ENCODE measurements at places on chromosomes 16 and 17.

DNA sequence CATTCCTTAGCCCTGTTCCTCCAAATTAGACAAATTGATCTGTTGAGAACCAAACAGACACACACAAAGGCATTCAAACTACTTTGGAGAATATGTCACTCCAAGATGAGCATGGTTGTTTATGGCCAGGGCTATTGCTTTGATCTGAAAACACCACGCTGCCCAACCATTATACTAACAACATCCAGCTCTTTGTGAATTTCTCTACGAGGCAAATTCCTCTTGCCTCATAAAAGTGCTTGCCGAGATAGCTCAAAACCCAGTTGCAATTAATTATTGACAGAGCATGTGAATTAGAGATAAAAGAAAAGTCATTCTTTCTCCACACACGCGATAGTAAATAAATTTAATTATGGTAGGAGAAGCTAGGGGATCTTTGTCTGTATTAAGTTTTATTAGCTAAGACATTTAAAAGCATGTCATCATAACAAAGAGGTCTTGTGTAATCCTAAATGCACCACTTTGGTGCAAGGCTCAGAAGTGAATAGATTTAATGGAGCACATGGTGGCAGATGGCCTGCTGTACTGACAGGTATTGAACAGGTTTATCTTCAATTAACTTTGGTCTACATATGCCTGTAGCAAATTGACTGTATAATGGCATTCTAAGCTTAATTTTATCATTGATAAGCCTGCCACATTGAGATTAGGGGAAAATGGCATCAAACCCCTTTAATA is 441.8 kb downstream of the HS3ST4 start:
- no peak for DNase-seq

GRCh38 chr16:23379707-23380106 is 73.3 kb downstream of the COG7 start:
- no peak for DNase-seq

DNA sequence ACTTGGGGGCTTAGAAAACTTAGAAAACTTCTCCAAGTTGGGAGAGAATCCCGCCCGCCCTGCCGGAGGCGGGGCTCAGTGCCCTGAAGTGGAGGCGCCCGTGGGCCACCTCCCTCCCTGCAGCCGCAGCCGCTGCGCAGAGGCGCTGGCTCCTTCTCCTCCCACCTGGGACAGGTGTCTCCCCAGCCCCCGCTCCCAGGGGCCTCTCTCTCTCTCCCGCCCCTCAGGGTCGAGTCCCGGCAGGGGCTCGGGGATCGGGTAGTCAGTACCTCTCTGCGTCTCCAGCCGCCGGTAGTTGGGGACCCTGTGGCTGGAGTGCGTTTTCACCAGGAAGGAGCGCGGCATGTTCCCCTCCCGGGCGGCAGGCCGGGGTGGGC is 257 bp downstream of the SNAI3 start:
- no peak for DNase-seq

DNA sequence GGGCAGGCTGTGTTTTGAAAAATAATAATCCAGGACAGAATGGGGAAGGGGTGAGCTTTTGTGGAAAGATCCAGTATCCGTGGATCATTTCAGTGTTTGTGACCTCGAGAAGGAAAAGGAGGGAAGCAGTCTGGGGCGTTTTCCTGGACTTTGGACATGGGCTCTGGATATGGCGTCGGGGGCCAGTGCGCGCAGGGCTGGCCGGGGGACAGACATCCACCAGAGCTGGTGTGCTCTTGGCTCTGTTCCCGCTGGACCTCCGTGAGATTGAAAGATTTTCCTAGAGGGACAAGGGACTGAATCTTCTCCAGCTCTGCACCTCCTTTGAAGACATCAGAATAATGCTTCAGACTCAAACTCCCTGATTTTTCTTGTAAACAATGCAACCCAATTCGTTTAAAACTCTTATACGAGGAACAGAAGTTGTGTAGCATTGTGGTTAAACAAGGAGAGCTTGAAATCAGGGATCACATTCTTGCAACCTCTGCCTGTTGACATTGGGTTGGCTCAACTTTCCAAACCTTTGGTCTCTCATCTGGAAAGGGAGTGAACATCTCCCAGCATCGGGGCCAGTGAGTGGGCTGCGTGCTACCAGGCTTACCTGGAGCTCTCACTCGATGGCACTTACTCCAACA is 75.9 kb downstream of the C16orf95 start:
- no peak for DNase-seq

- DNase-seq, result no peak
These were observed 3.8 kb upstream of the RUNDC3A start for GRCh38 chr17:44304651-44305050.

DNA sequence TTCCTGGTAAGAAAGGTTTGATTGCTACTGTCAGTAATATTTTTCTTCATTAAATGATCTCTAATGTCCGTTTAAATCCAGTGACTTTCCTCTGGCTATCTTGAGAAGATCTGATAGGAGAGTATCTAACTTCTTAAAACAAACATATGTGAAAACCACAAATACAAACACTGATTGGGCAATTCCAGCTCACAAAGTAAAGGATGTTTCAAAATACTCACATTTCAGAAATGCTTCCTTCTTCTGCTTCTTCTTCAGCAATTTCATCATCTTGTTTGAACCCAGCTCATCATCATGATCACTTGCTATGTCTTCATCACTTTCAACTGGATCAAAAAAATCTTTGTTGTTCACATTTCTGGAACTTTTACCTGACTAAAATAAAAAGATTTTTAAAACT is 64.3 kb upstream of the RBL2 start:
- no peak for DNase-seq

DNA sequence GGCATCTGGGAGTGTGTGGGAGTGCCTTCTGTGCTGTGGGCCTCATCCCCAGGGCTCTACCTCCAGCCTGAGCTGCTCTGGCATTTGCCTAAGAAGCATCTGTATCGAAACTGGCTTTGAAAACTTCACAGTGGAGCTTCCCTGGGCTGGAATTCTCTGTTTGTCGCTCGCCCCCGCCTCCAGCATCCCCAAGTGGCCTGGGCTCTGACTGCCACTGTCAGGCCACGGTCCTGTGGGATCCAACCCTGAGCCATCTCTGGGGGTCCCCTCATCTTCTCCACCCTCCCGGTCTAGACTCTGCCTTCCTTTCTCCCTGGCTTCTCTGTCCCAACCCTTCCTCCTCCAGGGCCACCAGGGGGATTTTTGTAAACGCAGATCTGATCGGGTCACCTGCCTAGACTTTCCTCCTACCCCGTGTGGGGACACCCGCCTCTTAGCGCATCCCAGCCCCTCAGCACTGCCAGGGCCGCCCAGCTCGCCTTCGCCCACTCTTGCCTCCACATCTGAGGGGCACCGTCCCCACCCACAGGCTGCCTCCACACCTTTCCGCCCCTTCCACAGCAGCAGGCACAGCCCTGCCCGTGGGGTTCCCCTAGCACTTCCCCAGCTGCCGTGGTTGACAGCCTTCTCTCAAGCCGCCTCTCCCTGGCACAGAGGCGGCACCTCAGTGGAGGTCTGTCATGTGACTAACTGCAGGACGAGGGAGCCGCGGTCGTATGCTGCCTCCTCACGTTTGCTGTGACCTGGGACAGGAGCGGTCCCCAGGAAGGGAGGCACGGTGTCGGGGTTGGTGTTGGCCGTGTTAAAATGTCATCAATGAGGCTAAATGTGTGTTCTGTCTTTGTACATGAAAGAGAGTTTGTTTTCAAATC is 12.0 kb downstream of the TBC1D24 start:
- no peak for DNase-seq

DNA sequence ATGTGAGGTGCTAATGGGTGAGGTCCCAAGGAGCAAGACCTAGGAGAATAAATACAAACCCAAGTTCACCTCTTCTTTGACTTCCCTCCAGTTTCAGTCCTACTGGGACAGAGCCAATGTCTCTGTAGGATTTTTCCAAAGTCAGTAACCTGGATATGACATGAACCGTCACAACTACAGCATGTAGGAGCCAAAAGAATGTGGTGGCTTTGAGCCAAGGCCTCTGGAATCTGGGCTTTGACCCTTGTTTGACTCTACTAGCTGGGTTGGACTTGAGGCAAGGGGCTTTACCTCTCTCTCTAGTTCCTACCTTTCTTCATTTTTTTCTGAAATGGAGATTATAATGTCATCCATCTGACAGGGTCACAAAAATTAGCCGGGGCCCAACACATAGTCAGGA is 91.4 kb downstream of the CACNG3 start:
- no peak for DNase-seq

- no peak for DNase-seq
These were observed 15.4 kb downstream of the CUEDC1 start for GRCh38 chr17:57939797-57940196.

- no peak for DNase-seq
These were observed 32.3 kb upstream of the ANKRD40CL start for GRCh38 chr17:50799582-50799981.

DNA sequence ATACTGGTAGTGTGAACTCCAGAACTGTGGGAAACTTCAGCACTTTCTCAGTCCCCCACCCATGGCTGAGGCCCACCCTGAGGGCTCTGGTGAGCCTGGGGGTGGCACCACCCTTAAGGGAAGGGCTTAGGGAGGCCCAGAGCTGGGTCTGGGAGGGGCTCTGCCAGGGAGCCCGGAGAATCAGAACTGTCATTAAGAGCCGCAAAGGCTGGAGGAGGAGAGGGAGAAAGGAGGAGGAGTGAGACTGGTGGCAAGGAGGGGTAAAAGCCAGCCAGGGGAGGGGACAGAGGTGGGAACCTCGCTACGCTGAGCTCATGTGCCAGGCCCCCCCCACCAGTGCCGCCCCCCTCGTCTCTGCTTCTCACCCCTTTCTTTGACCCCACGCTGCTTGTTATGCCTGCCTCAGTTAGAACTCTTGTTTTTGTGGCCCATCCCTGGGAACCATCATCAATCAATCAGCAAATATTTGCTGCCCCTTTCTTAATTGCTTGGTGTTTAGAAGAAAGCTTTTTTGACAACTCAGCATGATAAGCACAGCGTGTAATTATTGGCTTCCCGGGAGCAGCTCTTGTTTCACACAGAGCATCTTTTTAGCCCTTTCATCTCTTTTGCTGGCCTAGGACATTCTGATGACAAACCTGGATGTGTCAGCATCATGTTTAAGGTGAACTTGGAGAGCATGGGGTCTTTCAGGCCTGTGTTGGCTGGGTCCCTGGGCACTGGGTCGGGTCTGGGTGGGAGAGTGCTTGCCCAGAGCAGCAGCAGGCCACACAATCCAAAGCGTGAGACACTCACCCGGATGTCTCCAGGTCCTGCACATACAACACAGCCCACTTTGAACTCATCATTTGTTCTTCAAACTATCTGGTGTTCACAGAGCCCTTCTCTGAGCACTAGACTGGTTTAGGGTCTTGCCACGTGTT is 77.7 kb downstream of the NETO2 start:
- no peak for DNase-seq

GRCh38 chr16:50335196-50335958 is 33.4 kb downstream of the BRD7 start:
- DNase-seq, result no peak

- DNase-seq, result no peak
These were observed 19.5 kb upstream of the TBKBP1 start for GRCh38 chr17:47674499-47674898.

GRCh38 chr16:19143599-19143956 is 24.5 kb upstream of the SYT17 start:
- no peak for DNase-seq

- DNase-seq, result no peak
These were observed 217.8 kb upstream of the PMFBP1 start for GRCh38 chr16:72389791-72390190.

GRCh38 chr16:11796227-11797165 is 562 bp downstream of the ZC3H7A start:
- peak; percentile 53 for DNase-seq

DNA sequence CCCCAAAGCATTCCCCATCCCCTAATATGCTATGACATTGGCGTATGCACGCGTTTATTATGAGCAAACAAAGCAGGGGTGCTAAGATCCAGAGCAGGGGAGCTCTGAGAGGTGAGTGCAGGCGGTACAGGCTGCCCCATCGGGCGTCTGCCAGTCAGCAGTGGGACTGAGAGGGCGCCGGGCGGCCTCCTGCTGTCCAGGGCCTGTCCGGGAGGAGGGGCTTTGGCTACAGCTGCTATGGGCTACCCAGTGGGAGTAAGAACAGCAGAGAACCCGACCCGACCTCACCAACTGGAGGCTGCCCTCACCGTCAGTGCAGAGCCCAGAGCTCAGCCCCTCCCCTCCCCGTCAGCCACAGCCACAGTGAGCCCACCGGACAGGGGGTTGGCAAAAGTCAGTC is 18.5 kb upstream of the AATK start:
- no peak for DNase-seq

DNA sequence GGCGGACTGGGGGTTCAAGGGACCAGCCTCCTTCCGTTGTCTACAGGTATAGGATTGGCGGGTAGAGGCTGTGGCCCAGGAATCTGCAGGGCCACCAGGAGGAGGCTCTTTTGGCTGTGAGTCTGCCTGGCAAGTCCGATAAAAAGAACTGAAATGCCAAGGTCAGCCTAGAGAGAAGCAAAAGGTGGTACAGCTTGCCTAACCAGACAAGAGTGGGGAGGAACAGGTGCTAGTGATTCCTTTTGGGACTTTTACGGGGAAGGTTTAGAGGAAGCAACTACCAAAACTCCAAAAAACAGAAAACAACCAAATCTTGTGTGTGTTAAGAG is 5.6 kb upstream of the EVPL start:
- DNase-seq, result no peak

GRCh38 chr16:75099738-75100602 is 16.6 kb downstream of the LDHD start:
- no peak for DNase-seq

GRCh38 chr17:15952048-15952532 is 7.2 kb downstream of the ADORA2B start:
- no peak for DNase-seq

DNA sequence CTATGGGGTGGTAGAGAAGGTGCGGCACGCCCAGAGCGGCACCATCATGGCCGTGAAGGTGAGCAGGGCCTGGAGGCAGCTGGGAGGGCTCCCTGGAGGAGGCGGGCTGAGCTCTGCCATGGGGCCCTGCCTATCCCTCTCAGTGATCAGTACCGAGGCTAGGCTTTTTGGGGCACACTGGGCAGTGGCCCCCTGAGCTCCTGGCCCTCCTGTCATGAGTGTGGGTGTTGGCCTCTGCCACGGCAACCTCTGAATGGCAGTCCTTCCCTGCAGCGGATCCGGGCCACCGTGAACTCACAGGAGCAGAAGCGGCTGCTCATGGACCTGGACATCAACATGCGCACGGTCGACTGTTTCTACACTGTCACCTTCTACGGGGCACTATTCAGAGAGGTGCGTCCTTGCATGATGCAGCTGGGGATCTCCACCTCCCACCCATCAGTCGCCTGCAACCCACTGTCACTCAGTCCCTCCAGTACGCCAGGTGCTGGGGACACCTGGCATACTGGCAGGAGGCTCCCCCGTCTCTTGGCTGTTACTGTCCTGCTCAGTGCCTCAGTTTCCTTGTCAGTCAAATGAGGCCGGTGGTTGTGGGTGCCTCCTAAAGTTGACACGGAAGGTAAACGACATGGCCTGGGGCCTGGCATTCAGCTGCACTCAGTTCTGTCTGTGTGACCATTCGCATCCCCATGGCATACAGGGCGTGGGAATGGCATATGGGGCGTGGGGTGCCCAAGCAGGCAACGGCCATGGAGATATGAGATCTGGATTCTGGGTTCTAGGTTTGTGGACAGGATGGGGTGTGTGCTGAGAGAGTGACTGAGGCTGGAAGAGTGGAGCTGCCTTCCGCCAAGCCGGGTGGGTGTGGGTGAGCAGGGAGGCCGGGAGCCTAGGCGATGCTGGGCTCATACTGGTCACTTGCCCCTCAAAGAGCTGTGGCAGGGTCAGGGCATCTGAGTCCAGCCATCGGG is 16.4 kb downstream of the MAP2K3 start:
- no peak for DNase-seq
